Fibroblast of the aortic adventitia (primary cell): ENCODE measurements at places on chromosomes 7 and 10. TPM values are rescaled to one million over a fixed set of nuclear protein-coding genes. Genes with fewer than 3 reads are reported as not detected.

Gene TMEM176B
- 1.9 TPM in 1 of 2 replicates, not detected in the other for total RNA-seq

Gene ZNF804B
- not detected in 2 replicates for total RNA-seq

Gene ACBD7
- 0.99 TPM in 1 of 2 replicates, not detected in the other for total RNA-seq

Gene TMEM248
- 39.7 and 104 TPM in 2 replicates for total RNA-seq

Gene CCDC172
- total RNA-seq, result not detected in 2 replicates

Gene CALCR
- total RNA-seq, result not detected in 2 replicates

Gene NDUFB8
- total RNA-seq, result 98.9 and 134 TPM in 2 replicates

Gene ANTXRL
- total RNA-seq, result not detected in 2 replicates

Gene SPDYE6
- total RNA-seq, result not detected in 2 replicates

Gene IL6
- total RNA-seq, result 3.8 and 10.2 TPM in 2 replicates

Gene EPHB4
- 24.9 and 37.9 TPM in 2 replicates for total RNA-seq

Gene FBXL13
- 2.9 and 3.4 TPM in 2 replicates for total RNA-seq

Gene GFRA1
- 0.18 and 0.49 TPM in 2 replicates for total RNA-seq

Gene SFTPA1
- not detected in 2 replicates for total RNA-seq

Gene ITPRID1
- total RNA-seq, result not detected in 2 replicates

Gene MYL10
- total RNA-seq, result not detected in 2 replicates

Gene TRIM73
- total RNA-seq, result 0.18 and 1.6 TPM in 2 replicates

Gene SAP25
- not detected in 2 replicates for total RNA-seq

Gene MBL2
- total RNA-seq, result not detected in 2 replicates

Gene HOXA13
- not detected in 2 replicates for total RNA-seq

Gene IGFBP3
- 287 and 1,278 TPM in 2 replicates for total RNA-seq

Gene DMBT1
- under 0.01 and 0.08 TPM in 2 replicates for total RNA-seq

Gene GPR26
- under 0.01 TPM in 1 of 2 replicates, not detected in the other for total RNA-seq

Gene KIF5B
- total RNA-seq, result 132 and 169 TPM in 2 replicates

Gene CCSER2
- total RNA-seq, result 40.8 and 49.6 TPM in 2 replicates

Gene MBLAC1
- total RNA-seq, result 1.9 and 4.2 TPM in 2 replicates

Gene MEOX2
- 2.6 and 13.0 TPM in 2 replicates for total RNA-seq

Gene SPDYE9
- total RNA-seq, result 0.08 TPM in 1 of 2 replicates, not detected in the other

Gene UPK3B
- 0.16 and 0.18 TPM in 2 replicates for total RNA-seq

Gene IFIT2
- 7.6 and 30.7 TPM in 2 replicates for total RNA-seq
